ENCODE measurements at places on chromosomes 12 and 14.

- DNase-seq = no peak
Measured at GRCh38 chr12:19201661-19202060, 72.1 kb downstream of the PLEKHA5 start.

GRCh38 chr12:66237505-66238175 lies 48.6 kb downstream of the IRAK3 start:
- no peak for DNase-seq

- no peak for DNase-seq
Measured at GRCh38 chr14:106528717-106529116, 1002.3 kb downstream of the TMEM121 start.

GRCh38 chr14:52951681-52952554 lies 1.1 kb upstream of the FERMT2 start:
- DNase-seq = no peak

GRCh38 chr12:124651516-124652273 lies 84.3 kb upstream of the NCOR2 start:
- no peak for DNase-seq

GRCh38 chr12:39807043-39807442 lies 187.4 kb upstream of the ABCD2 start:
- DNase-seq = no peak

GRCh38 chr14:69288956-69289705 lies 29.2 kb downstream of the GALNT16 start:
- DNase-seq = no peak

GRCh38 chr14:22271838-22272799 lies 316.9 kb downstream of the DAD1 start:
- no peak for DNase-seq

Data from tibial nerve (tissue), 4 donors.